ENCODE measurements at places on chromosomes 16 and 17.

GRCh38 chr17:48925991-48926342, 17.8 kb downstream of the UBE2Z start:
- DNase-seq = no peak

DNA sequence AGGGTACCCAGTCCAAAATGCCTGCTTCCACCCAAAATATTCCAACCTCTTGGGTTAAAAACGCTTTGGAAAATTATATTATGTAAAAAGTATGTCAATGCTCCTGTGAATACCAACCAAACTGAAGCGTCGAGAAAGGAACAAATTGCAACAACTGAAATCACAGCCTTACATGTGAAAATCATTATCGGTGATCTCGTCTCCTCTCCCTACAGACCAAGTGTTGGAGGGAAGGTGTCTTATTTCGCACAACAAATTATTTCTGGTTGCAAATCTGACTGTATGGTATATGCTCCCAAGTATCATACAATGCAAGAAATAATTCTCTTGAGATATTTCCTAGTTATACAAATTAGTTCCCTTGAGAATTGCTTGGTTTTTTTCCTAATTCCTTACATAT, 89.3 kb upstream of the CDYL2 start:
- DNase-seq = no peak

GRCh38 chr16:9816644-9817043, 365.6 kb downstream of the GRIN2A start:
- DNase-seq = no peak

DNA sequence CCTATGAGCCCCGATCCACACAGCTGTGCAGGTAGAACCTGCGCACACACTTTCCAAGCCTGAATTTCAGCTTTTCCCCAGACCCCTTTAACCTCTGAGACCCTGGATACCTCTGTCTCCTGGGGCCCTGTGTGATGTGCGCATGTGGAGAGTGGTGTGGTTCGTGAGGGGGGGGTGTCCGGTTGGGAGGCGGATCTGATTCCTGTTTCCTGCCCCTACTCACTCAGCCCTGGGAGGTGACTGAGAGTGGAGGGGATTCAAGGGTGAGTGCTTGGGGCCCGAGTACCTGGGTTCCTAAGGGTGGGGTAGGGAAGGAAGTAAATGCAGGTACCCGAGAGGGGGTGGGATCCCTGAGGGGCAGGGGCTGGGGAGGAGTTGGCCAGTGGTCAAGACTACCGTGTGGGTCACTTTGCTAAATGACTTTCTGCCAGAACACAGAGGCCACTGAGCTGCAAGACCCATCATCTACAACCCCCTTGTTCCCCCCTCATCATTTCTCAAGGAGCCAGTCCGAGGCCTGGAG, 621 bp downstream of the ARHGEF15 start:
- no peak for DNase-seq

GRCh38 chr17:81181811-81182185, 15.8 kb upstream of the AATK start:
- no peak for DNase-seq

DNA sequence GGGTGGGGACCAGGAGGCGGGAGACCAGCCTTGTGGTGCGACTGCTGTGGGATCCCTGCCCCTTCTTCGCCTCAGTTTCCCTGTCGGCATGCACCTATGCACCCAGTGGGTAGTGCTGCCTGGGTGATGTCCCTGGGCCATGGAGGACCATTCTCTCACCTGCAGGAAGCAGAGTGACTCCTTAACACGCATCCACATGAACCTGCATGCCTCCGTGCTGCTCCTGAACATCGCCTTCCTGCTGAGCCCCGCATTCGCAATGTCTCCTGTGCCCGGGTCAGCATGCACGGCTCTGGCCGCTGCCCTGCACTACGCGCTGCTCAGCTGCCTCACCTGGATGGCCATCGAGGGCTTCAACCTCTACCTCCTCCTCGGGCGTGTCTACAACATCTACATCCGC, 25.2 kb downstream of the ADGRG5 start:
- no peak for DNase-seq

- no peak for DNase-seq
These were observed 59.7 kb downstream of the VMP1 start for GRCh38 chr17:59767176-59767575.

GRCh38 chr16:648071-648780, 939 bp upstream of the WDR90 start:
- no peak for DNase-seq

DNA sequence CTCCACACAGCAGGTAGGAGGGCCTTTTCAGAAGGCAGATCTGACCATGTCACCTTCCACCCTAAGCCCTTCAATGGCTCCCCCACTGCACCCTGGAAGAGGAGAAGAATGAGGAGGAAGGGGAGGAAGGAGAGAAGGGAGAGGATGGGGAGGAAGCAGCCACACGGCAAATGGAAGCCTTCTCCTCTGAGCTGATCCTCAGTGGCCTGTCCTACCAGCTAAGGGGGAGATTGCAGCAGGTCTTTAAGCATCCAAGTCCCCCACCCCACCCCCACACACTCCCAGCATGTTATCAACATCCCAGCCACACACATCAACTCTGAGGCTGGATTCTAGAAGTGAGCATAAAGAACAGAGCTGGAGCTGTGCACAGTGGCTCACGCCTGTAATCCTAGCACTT, 46.2 kb upstream of the RBFOX3 start:
- no peak for DNase-seq

DNA sequence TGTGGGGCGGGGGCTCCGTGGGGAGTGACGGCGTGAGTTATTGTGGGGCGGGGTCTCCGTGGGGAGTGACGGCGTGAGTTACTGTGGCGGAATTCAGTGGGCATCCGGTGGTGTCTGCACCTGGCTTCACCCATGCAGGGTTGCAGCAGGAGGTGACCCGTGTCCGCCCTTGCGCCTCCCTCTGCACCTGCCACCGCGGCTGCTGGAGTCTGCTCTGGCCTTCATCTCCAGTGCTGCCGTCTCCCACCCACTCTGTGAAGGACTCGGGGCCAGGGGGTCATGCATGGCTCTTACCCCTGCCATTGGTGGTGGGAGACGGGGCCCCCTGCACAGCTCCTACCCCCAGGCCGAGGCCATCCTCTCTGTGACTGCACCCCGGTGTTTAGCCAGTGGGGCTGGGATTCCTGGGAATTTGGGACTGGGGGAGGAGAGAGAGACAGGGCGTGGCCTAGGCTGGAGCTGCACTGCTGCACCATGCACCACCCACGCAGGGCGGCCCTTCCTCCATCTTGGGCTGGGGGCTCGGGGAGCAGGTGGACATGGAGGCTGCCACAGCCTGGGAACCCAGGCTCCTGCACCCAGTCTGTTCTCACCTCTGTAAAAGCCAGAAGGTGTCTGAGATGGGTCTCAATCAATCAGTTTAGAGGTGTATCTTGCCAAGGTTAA, 1.3 kb upstream of the PABPN1L start:
- DNase-seq = no peak

DNA sequence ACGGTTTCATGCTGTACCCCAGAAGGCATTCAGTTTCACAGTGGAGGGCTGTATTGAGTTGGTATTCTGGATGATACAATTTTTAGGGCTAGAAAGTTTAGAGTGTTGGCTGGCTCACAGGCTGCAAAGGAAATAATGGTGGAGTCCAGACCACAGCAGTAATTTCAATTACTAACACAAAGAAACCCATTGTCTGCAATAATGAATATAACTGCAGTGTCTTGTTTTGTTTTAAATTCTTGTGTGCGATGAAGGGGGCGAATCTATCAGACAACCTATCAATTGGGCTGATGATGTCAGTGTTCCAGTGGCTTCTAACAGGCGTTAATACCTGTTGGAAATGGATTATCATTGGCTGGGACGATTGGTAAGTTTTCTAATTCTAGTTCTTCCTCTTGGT, 1.5 kb downstream of the SP2 start:
- no peak for DNase-seq

DNA sequence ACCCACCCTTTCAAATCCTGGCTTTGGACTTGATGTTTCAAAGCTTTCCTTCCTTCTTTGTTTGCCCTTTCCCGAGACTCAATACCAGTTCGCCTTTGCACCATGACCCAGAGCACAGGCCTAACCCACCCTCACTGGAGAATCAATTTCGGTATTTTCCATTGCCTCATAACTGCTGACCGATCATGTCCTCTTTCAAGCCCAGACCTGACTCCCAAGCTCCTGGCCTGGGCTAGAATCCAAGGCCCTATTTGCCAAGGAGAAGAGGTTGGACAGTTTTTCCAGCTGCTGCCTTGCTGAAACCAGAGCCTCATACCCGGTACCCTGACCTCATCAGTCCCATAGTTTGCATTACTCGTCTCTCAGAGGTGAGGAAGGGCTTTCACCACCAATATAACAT, 35.3 kb upstream of the HELZ start:
- DNase-seq = no peak

DNA sequence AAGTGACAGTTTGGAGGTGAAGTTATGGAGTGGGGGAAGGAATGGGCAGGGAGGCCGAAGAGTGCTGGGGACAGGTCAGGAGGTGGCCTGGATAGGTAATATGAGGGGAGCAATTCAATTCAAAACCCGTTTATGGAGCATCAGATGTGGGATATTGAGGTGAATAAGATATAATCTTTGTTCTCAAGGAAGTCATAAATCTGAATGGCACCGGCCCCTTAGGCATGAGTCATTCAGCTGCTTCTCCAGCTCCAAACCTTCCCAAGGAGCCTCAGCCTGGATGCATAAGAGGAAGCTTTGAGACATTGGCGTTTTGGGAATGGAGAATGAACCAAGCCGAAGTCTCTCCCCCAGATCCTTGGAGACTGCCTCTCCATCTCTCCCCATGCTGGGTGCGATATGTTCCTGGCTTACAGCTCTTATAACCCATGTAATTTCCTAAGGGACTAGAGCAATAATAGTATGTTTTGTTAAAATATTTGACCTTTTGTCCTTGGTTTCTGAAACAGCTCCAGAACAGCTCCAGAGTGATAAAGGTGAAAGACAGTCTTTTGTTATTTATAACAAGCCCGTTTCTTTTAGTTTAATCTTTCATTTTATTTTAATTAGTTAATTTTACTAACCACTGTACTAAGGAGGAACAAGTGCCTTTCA, 1.7 kb downstream of the TUBG2 start:
- no peak for DNase-seq

DNA sequence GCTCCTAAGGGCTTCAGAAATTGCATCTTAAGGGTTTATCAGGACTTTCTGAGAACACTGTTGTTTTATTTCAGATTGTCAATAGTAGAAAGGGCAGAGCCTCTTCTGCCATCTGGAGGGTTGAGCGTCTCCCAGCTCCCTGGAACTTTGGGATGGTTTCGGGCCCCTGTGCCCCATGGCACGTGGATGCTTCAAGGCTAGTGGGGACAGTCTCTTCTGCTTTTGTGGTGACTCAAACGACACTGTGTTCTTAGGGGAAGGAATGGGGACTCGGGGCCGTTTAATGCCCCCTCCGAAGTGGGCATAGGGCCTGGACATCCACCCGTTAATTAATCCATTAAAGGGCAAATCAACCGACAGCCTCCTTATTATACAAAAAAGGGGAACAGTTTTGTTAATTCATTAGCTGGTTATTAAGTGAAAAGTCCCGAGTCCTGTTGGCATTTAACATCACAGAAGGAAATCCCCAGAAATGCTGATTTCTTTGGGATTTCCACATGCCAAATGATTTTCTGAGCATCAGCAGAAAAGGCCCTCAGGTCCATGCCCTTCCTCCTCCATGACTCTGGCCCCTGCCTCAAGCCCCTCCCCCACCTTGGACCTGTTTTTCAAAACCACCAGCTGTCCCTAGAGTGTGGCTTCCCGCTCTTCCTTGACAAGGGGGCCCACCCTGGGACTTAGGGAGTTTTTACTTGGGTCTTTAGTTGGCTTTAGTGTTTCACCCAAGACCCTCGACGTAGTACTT, 68.7 kb downstream of the ARSG start:
- no peak for DNase-seq

DNA sequence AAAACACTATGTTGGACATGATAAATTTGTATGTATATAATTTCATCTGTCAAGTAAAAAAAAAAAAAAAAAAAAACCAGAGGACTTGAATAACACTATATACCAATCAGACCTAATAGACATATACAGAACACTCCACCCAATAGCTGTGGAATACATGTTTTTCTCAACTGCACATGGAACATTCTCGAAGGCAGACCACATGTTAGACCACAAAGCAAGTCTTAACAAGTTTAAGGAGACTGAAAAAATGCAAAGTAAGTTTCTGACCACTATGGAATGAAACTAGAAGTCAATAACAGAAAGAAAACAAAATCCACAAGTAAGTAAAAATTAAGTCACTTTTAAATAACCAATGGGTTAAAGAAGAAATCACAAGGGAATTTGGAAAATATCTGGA, 8.4 kb upstream of the CNTNAP4 start:
- DNase-seq = no peak

- no peak for DNase-seq
These were observed 242.4 kb downstream of the ZFHX3 start for GRCh38 chr16:72805486-72805885.
